ENCODE measurements at places on chromosomes 5 and 9.

- H3K4me1 ChIP-seq = peaks cover 19% of the 10 kb centered on the region
- DNase-seq = no peak
- H3K36me3 ChIP-seq = no peaks in the 10 kb centered on the region
- H3K27me3 ChIP-seq = no peaks in the 10 kb centered on the region
- H3K27ac ChIP-seq = no peak overlapping the region
- no peak overlapping the region for H3K4me3 ChIP-seq
These were observed 24.1 kb downstream of the UBE2QL1 start for GRCh38 chr5:6472792-6473191.

- H3K36me3 ChIP-seq = no peaks in the 10 kb centered on the region
- H3K4me3 ChIP-seq = no peak overlapping the region
- DNase-seq = no peak
- H3K27ac ChIP-seq = no peak overlapping the region
These were observed 21.3 kb downstream of the C5orf58 start for GRCh38 chr5:170254056-170254455.

- no peaks in the 10 kb centered on the region for H3K4me1 ChIP-seq
- peaks cover 12% of the 10 kb centered on the region for H3K36me3 ChIP-seq
- H3K27me3 ChIP-seq = no peaks in the 10 kb centered on the region
- no peak overlapping the region for H3K4me3 ChIP-seq
- DNase-seq = no peak
These were observed 32.5 kb downstream of the RAB14 start for GRCh38 chr9:121169094-121169601.

DNA sequence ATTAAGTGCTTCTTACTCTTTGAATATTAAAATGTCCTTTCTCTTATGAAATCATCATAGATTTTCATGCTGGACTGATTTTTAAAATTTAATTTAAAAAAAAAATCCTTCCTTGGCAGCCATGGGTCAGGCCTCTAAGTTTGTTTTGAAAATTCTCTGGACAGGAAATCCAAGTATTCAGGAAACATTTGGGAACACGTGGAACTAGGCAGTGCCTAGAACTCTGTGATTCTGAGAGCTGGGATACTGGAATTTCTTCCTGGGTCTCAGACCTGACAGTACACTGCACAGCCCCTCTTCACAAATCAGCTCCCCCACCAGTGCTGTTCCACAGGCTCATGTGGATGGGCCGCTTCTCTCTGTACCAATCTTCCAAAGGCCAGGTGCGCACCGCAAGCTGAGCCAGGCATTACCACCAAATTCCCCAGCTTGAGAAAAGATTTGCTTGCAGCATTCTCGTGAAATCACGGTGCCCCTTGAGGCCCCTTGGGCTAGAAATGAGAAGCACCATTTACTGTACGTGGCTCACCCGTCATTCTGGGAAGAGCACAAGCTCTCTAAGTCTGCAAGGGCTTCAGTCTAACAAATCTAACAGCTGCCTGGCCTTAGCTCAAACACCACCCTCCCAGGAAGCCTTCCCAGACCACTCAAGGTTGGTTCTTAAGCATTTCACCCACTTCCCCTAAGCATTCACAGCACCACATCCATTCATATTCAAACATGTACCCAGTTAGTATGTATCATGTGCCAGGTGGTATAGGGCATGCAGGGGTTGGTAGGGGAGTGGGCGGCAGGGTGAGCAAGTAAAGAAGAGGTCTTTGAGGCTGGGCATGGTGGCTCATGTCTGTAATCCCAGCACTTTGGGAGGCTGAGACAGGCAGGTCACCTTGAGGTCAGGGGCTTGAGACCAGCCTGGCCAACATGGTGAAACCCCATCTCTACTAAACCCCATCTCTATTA lies 26.5 kb downstream of the B4GALT1 start:
- no peaks in the 10 kb centered on the region for H3K36me3 ChIP-seq
- peaks cover 98% of the 10 kb centered on the region for H3K4me1 ChIP-seq
- DNase-seq = no peak
- H3K27ac ChIP-seq = peak overlapping the region; percentile 91

DNA sequence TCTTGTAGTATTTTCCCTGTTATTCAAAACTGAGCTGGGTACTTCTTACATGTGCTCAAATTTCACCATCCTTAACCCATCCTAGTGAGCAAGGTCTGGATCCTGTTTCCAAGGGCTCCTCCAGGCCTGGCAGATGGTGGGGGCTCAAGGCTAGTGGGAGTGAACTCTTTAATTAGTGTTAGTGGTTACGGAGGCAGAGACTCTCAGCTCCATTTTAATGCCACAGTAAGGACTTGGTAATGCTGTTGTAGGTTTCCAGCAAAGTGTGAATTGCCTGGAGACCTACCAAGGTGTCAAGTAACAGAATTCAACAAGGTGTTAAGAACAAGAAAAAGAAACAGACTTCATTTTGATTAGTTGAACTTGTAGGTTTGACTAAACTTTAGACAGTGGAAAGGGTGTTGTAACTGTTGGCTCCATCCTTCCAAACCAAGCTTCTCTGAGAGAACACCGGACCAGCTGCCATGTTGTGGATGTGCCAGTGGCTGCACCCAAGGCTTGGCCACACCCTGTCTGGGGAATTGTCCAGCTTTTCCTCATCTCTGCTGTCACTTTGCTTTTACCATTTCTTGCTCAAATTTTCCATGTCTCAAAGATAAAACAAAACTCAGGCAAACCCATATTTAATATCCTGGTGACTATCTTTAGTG lies 98.7 kb downstream of the ADCY2 start:
- no peaks in the 10 kb centered on the region for H3K36me3 ChIP-seq
- H3K4me1 ChIP-seq = no peaks in the 10 kb centered on the region
- H3K4me3 ChIP-seq = no peak overlapping the region
- H3K27me3 ChIP-seq = no peaks in the 10 kb centered on the region
- H3K27ac ChIP-seq = no peak overlapping the region

DNA sequence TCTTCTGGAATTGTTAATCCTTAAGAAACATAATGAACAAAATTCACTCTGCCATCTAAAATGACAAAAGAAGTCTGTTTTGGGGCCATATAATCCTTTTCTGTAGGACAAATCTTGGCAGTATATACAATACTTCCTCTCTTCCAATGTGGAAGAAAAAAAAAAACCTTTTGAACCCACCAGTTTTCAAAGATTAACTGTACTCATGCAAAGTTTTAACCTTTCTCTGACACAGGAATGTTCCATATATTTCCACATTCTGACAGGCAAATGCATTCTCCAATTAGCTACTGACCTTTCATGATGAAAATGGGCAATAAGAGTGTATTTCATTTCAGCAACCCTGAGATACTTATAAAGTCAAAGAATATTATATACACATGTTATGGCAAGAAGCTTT lies 65.4 kb downstream of the RNF130 start:
- H3K4me1 ChIP-seq = no peaks in the 10 kb centered on the region
- no peaks in the 10 kb centered on the region for H3K36me3 ChIP-seq
- H3K27ac ChIP-seq = no peak overlapping the region
